Stimulated activated CD4-positive, alpha-beta T cell treated with anti-CD3 and anti-CD28 coated beads, TNF-alpha, amount 100 ng/mL, for 1 hour (primary cell): ENCODE measurements at places on chromosomes 1 and 21.

DNA sequence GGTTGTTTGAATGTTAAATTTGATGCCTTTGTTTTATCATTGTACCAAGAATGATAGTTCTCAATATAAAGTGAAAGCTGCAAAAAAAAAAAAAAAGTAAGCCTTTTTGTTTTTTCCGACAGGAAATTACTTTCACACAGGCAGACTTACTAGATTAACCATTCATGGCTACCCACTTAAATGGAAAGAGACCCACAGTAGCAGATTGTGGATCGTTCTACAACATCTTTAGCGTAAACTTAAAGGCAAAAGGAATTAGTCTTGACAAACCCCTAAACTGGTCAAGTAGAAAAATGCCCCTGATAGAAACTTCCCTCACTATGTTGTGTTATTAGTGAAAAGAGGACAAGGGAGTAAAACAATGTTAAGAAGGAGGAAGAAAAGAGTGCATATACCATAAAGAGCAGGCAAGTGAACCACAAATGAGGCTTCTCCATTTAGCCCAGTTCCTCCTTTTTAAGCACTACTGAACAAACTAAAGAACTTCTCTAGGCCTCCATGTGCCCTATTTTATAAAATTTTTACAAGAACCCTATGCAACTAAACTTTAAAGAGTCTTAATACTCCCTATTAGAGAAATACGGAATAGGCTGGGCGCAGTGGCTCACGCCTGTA is 1560.3 kb downstream of the MRPL39 start:
- DNase-seq, result no peak

DNA sequence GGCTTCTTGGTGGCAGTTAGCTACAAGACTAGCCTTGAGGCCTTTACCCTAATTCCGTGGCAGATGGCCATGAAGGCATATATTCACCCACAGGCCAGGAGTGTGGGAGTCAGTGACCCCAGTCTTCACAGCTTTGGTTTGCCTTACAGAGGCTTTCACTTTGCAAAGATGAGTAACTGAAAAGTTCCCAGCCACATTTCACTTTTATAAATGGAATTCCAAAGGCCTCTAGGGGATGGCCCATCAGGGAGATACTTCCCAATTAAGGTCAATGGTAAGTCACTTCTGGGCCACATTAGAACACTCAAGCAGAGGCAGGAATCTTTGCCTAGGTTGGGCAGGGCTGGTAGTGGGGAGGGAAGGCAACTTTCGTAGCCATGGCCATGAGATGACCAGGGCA is 13.1 kb upstream of the HEYL start:
- no peak for DNase-seq

GRCh38 chr1:246497331-246497915 is 9.7 kb downstream of the SMYD3 start:
- no peak for DNase-seq

DNA sequence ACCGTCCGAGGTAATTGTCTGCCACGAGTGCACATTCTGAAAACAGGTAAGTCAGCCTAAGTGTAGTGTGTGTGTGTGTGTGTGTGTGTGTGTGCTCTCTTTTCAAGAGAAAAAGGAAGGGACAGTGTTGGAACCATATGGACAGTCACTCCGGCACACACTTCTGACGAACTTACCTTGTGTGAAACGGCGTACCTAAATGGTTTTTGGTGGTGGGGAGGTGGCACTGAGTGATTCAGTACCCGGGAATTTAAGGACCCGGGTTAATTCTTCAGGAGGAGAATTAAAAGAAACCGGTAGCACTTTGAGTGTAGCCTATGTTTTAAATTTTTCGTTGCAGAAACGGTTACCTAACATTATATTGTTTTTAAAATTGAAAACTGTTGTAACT is 286 bp downstream of the ODR4 start:
- DNase-seq, result no peak

DNA sequence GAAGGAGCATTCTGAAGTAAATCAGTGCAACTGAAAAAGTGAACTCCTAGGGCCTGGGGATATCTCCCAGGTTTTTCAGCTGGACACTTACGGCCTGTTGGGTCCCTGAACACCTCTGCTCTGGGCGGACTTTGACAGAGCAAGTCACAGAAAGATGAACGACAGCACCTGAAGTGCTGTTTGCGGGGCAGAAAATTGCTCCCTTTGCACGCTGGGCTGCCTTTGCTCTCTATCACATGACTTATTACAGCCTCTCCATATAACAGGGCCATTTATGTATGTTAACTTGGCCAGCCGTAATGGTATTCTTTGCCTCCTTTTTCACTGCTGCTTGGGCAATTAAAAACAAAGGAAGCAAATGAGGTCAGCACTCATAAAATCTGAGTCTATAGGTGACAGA is 332.9 kb downstream of the BARHL2 start:
- no peak for DNase-seq
